ENCODE measurements at places on chromosomes 6 and 20. TPM values are rescaled to one million over a fixed set of nuclear protein-coding genes. Genes with fewer than 3 reads are reported as not detected.
A peak's percentile ranks its signal among the peaks of the same experiment; 100 is the strongest.

DNA sequence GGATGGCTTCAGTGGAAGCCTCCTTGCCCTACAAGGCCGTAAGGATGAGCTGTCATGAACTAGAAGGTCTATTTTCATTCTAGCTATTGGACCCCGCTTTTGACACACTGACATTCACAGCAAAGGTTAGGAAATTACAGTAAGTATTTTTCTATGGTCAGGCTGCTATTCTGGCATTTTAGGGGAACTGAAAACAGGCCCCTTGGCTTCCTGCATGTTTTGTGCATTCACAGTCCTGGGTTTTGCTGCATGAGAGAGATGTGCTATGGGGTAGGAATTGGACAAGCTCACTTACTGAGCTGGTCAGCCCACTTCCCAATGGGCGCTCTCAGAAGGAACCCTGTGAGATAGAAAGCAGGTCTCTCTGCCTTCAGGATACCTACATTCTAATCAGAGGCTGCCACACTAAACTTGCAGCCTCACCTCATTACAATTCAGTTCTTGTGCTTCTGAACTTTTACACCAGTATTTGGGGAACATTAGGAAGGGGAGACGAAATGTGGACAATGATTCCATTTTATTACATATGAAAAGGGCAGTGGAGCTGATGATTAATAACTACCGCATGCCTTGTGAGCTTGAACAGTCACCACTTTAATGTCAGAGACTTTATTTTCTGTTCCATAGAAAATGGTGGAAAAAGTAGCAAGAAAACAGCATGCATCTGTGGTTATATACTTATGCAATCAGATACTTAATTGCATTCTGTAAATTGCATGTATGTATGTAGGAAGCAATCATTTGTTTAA lies 86.6 kb upstream of the TAB2 start:
- peaks cover 53% of the 10 kb centered on the region for H3K4me1 ChIP-seq
- H3K27ac ChIP-seq = peak overlapping the region; percentile 4
- no peaks in the 10 kb centered on the region for H3K36me3 ChIP-seq

GRCh38 chr6:20998748-20999448 lies 464.6 kb downstream of the CDKAL1 start:
- H3K36me3 ChIP-seq = no peaks in the 10 kb centered on the region
- DNase-seq = no peak
- no peak overlapping the region for H3K4me3 ChIP-seq

DNA sequence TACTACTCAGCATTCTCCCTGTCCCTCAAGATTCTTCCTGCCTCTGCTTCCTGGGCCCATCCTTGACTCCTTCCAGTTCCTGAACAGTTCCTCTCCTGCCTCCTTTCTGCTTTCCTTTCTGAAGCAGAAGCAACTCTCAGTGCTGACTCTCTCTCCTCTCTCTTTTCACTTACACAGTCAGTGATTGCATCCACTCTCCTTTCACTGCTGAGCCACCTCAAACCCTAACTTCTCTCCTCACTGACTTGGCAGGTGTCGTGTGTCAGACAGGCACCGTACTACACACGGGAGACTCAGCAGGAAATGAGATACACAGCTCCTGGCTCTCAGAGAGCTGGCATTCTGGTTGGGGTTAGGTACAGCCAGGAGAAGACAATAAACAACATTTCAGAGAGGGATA lies 5.6 kb downstream of the ABHD16A start:
- no peaks in the 10 kb centered on the region for H3K27me3 ChIP-seq
- no peak overlapping the region for H3K4me3 ChIP-seq
- H3K36me3 ChIP-seq = peaks cover 51% of the 10 kb centered on the region
- no peak overlapping the region for H3K27ac ChIP-seq
- peaks cover 52% of the 10 kb centered on the region for H3K4me1 ChIP-seq
- no peak for DNase-seq

DNA sequence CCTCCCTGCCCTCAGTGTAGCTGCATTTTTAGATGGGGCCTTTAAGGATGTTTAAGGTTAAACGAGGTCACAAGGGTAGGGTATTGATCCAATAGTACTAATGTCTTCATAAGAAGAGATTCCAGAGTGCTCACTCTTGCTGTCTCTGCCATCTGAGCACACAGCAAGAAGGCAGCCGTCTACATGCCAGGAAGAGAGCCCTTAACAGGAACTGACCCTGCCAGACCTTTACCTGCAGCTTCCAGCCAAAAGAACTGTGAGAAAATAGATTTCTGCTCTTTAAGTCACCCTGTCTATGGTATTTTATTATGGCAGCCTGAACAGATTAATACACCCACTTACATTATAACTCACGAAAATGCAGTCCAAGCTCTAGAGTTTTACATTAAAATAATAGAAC lies 685.3 kb upstream of the MARCKS start:
- no peaks in the 10 kb centered on the region for H3K36me3 ChIP-seq
- no peaks in the 10 kb centered on the region for H3K27me3 ChIP-seq
- no peak overlapping the region for H3K4me3 ChIP-seq
- peaks cover 6% of the 10 kb centered on the region for H3K4me1 ChIP-seq
- peak overlapping the region; percentile 17 for H3K27ac ChIP-seq

GRCh38 chr6:32608362-32608761 lies 18.7 kb upstream of the HLA-DRB1 start:
- no peak for DNase-seq
- peak overlapping the region; percentile 50 for H3K27ac ChIP-seq
- H3K27me3 ChIP-seq = no peaks in the 10 kb centered on the region
- H3K36me3 ChIP-seq = no peaks in the 10 kb centered on the region
- H3K4me1 ChIP-seq = no peaks in the 10 kb centered on the region
- no peak overlapping the region for H3K4me3 ChIP-seq

DNA sequence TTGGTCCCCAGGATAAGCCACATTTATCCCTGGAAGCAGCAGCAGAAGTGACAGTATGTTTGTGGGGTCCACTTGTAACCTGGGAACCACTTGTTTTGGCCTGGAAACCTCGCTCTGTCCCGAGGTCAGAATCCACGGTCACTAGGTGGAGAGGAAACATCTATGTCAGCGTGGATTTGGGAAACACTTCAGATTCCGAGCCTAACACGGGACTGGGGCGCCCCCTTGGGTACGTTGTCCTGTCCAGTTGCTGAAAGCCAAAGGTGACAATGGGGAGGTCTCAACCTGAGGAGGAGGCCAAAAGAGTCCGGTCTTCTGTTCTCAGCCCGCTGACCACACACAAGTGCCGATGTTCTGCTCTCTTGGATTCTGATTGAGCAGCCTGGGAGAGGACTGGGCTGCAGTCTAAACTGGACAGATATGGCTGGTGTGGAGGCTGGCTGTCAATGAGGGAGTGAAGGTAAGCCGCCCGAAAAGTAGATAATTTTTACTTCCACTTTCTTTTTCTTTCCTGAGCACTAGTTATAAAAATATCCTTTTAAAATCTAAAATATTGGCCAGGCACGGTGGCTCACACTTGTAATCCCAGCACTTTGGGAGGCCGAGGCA lies 4.9 kb upstream of the ZFP57 start:
- H3K4me3 ChIP-seq = no peak overlapping the region
- no peak overlapping the region for H3K27ac ChIP-seq
- H3K27me3 ChIP-seq = no peaks in the 10 kb centered on the region
- H3K36me3 ChIP-seq = no peaks in the 10 kb centered on the region

DNA sequence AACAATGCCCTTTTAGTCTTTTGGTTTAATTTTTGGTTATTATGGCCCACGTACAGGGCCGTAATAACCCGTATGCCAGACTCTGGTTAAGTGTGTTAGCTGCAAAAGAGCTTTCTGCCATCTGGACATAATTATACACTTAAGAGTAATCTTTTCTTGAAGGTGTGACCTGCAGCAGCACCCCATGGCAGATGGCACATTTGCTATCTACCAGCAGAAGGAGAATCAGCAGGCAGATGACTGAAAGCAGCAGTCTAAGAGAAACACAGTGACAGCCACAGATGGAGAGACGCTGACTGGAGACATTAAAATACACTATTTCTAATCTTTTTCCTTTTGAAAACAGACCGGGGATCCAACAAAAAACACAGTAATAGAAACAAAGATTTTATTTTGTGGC lies 18.7 kb downstream of the ASF1A start:
- no peak for DNase-seq
- H3K27me3 ChIP-seq = no peaks in the 10 kb centered on the region
- H3K27ac ChIP-seq = no peak overlapping the region
- no peak overlapping the region for H3K4me3 ChIP-seq
- peaks cover 100% of the 10 kb centered on the region for H3K36me3 ChIP-seq
- H3K4me1 ChIP-seq = no peaks in the 10 kb centered on the region

DNA sequence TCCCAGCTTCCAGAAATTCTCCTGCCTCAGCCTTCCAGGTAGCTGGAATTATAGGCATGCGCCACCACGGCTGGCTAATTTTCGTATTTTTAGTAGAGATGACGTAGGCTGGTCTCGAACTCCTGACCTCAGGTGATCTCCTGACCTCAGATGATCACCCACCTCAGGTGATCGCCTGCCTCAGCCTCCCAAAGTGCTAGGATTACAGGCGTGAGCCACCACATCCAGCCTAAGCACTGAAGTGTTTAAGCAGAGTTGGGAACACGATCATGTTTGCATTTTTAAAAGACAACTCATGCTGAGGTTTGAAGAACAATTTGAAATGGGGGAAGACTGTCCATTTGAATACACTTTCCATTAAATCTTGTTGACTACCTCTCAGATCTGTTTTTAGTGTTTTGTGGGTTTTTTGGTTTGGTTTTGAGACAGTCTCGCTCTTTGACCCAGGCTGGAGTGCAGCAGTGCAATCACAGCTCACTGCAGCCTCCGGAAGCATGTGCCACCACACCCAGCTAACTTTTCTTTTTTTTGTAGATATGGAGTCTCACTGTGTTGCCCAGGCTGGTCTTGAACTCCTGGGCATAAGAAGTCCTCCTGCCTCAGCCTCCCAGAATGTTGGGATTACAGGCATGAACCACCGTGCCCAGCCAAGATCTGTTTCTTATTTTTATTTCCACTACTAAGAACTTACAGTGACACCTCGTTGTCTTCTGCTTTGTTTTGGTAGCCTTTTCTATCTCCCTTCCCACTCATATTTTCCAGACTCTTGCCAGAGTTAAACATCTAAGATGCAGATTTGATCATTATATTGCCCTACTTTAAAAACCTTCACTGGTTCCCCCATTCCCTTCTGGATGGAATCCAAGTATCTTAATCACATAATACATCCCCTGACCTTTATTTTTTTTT lies 5.5 kb downstream of the CASP8AP2 start:
- no peak for DNase-seq
- H3K4me3 ChIP-seq = no peak overlapping the region
- peaks cover 16% of the 10 kb centered on the region for H3K36me3 ChIP-seq
- H3K4me1 ChIP-seq = peaks cover 52% of the 10 kb centered on the region
- no peaks in the 10 kb centered on the region for H3K27me3 ChIP-seq
- H3K27ac ChIP-seq = peak overlapping the region; percentile 34

DNA sequence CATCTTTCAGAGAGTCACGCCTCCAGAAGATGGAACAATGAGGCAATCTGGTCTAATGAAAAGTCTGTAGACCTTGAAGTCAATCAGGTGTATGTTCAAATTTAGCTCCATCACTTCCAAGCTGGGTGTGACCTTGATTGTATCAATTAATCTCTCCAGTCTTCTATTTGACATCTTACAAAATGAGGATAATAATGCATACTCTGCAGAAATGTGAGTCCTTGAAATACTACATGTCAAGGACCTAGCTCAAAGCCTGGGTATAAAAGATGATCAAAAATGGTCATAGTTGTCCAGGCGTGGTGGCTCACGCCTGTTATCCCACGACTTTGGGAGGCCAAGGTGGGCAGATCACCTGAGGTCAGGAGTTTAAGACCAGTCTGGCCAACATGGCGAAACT lies 29.8 kb downstream of the CGA start:
- no peak overlapping the region for H3K4me3 ChIP-seq
- H3K4me1 ChIP-seq = no peaks in the 10 kb centered on the region
- DNase-seq = no peak
- H3K27ac ChIP-seq = no peak overlapping the region
- no peaks in the 10 kb centered on the region for H3K36me3 ChIP-seq
- no peaks in the 10 kb centered on the region for H3K27me3 ChIP-seq

DNA sequence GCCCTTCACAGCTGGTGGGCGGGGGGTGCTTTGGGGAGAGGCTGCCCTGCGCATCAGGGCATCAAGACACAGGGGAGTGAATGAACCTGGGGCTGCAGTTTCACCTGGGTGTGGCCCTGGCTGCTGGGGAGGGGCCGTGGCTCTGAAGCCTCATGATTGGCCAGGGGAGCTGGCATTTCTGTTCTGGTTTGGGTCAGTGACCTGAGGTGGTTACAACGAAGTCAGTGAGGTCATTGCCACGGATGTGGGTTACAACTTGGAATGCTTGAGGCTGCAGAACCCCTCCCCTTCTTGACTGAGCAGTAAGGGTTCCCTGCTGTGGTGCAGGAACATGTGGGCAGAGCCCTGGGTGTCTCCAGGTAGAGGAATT lies 3.0 kb downstream of the TCEA2 start:
- peaks cover 55% of the 10 kb centered on the region for H3K4me1 ChIP-seq
- no peaks in the 10 kb centered on the region for H3K27me3 ChIP-seq
- peak overlapping the region; percentile 37 for H3K27ac ChIP-seq
- no peak overlapping the region for H3K4me3 ChIP-seq

- H3K4me3 ChIP-seq = peak overlapping the region; percentile 69
- peak overlapping the region; percentile 95 for H3K27ac ChIP-seq
- H3K36me3 ChIP-seq = no peaks in the 10 kb centered on the region
- DNase-seq = no peak
Observed at GRCh38 chr6:31495580-31495979, 2.4 kb upstream of the MICB start.

GRCh38 chr6:112308476-112308875 lies 38.7 kb upstream of the RFPL4B start:
- H3K27me3 ChIP-seq = peaks cover 77% of the 10 kb centered on the region
- no peak overlapping the region for H3K4me3 ChIP-seq
- DNase-seq = no peak
- H3K27ac ChIP-seq = no peak overlapping the region

GRCh38 chr6:119314885-119315272 lies 34.7 kb downstream of the MAN1A1 start:
- no peak overlapping the region for H3K4me3 ChIP-seq
- H3K36me3 ChIP-seq = no peaks in the 10 kb centered on the region
- no peaks in the 10 kb centered on the region for H3K27me3 ChIP-seq
- peak overlapping the region; percentile 81 for H3K27ac ChIP-seq
- peaks cover 36% of the 10 kb centered on the region for H3K4me1 ChIP-seq

DNA sequence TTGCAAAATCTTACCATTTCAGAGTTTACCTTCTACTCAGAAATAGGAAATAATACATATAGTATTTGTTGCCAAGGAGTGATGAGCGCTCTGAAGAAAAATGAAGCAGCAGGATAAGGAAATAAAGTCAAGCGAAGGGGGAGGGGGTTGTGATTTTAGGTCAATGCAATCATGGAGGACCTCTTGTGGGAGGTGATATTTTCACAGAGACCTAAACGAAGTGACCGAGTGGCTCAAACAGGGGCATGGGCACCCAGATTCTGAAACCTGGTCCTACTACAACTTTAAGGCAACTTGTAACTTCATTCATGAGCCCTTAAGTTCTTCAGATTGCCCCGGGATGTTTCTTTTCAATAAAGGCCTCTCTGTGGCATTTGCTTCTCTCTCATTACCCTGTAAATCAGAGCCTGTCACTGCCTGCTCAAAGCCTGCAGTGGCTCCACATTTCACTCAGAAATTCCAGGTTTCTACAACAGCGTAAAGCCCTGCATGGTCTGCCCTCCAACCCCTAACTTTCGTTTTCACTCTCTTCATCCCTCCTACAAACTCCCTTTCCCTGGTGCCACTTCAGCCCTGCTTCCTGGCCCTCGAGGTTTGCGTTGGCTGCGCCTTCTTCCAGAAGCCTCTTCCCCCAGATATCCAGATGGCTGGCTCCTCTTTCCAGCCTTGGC lies 162.7 kb downstream of the TBC1D7 start:
- no peaks in the 10 kb centered on the region for H3K27me3 ChIP-seq
- H3K36me3 ChIP-seq = no peaks in the 10 kb centered on the region
- DNase-seq = no peak
- H3K4me3 ChIP-seq = peak overlapping the region; percentile 4

The E2F1 gene
- 4.0 TPM for total RNA-seq

The VWA7 gene
- total RNA-seq = 0.69 TPM

The PAK5 gene
- total RNA-seq = not detected

The MAS1L gene
- not detected for total RNA-seq

The RRP36 gene
- total RNA-seq = 37.3 TPM

The SRPK1 gene
- 50.6 TPM for total RNA-seq

The NRSN1 gene
- not detected for total RNA-seq

The PTCHD4 gene
- total RNA-seq = 0.33 TPM

All from spleen (tissue), 13 donors.